ENCODE measurements at places on chromosomes 12 and 14.

DNA sequence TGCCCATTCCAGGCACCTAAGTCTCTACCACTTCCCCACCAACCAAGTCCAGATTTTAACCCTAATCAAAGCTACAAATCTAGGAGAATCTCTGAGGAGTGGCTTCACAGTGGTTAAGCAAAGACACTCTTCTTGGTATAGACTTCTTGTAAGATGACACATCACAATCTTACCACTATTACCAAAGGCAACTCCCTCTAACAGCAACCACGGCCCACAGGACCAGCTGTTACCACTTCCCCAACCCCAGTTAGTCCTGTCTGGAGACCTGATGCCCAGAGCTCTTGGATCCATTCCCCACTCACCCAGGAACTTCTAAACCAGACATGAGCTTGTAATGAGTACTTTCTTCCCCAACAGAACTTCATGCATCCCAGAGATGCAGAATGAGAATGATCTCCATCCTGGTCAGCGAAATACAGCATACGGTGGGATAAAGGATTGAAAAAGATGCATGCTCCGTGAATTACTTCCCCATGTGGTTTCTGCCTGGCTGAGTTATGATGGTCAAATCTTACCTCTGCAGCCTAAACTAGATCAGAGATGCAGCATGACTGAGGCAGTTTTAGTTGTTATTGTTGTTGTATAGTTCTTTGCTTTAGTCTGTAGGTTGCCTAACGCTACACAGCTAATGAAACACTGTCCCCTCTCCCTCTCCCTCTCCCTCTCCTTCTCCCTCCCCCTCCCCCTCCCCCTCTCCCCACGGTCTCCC, 87.7 kb upstream of the FOXN3 start:
- DNase-seq = no peak

DNA sequence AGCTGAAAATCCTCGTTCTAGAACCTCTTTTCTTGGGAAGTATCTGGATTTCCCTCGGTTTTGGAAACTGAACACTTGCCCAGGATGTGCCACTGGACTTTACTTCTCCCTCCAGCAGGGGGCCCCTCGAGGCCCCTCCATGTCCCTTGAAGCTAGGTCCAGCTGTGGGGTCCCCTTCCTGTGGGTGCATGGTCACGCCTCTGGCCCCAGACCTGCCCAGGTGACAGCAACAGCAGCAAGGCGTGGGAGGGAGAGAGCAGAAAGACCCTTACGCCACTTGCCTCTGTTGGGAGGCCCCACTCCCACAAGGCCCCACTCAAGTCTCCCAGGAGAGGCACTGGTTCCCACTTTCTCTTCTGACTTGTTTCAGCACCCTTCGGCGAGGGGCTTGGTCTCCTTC, 3.1 kb downstream of the SLC25A29 start:
- DNase-seq = no peak

- peak; percentile 22 for DNase-seq
These were observed 270.6 kb downstream of the PAWR start for GRCh38 chr12:79420146-79420618.

DNA sequence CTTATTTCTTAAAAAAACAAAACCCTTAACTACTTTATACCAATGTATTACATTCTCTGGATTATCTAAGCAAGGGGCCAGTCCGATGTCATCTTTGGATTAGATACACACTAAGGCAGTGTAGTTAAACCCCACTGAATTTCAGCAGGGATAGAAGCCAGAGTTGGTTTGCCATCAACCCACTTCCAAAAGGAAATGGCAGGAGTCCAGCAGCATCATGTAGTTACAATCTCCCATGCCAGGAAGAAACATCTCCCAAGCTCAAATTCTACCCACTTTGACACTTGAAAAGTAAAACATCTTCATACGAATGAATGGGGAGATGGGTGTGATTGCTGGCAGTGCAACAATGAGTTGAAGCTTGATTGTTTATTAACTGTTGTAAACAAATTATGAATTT, 203.5 kb upstream of the PLXNC1 start:
- no peak for DNase-seq

- peak; percentile 34 for DNase-seq
These were observed 55.2 kb downstream of the SLC25A21 start for GRCh38 chr14:37116933-37117849.

DNA sequence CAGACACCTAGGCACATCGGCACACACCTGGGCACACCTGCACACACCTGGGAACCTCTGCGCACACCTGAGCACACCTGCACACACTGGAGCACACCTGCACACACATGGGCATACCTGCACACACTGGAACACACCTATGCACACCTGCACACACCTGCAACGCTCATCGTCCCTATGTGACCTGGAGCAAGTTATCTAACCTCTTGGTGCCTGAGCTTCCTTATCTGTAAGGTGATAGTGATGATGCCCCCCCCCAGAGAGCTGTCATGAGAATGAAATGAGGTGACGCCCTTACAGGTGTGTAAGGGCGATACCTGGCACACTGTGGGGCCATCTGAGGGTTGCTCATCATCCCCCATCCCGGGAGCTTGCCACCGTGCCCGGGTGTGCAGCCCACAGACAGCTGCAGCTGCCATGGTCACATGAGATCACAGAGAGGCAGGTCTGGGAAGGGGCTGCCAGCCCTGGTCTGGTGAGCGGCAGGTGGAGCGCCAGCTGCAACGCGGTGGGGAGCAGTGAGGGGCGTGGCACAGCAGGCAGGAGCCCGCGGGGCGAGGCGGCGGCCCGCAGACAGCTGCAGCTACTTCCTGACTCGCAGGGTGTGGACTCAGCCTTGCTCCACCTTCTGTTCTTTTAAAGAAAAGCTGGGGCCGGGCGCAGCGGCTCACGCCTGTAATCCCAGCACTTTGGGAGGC, 59.9 kb upstream of the FBRSL1 start:
- DNase-seq = peak; percentile 80

GRCh38 chr12:117362391-117362790, 965 bp upstream of the NOS1 start:
- DNase-seq = no peak

DNA sequence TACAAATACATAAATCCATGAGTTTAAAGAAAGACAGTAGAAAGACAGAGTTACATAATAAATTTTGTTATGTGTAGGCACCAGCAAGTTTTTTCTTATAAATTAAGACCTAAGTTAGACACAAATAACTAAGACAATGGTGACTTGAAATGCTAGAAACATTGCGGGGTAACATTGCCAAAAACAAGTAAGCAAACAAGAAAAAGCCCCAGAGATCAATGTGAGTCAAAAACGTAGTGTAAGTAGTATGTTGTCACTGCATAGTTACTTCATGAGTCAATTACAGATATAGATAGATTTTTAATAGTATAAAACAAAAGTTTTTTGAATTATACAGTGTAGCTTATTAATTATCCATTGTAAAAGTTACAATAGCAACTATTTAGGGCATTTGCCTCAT, 83.4 kb downstream of the CNTN1 start:
- no peak for DNase-seq

- no peak for DNase-seq
These were observed 4.4 kb upstream of the HOXC9 start for GRCh38 chr12:53995378-53996239.

DNA sequence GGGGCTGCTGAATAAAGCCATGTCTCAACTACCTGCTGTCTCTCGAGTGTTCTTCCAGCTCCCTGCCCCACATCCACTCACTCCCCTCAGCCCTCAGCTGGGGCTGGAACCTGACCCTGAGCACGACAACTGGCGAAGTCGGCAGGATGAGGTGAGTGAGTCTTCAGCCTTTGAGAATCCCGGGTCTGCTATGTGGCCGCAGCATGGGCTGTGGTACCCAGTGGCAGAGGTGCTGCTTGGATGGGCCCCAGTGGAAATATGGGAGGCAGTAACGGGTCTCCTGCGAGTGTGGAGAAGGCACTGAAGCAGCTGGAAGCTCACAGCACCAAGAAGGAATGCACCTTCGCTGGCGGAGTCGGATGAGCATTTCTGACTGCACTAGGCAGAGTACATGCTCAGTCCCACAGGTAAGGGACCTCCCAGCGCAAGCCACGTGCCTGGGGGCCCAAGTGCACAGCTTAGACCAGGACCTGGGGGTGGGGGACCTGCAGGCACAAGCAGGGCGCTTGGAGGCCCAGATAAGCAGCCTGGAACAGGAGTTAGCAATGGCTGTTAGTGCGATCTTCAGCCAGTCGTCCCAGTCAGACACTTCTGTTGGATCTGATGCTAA, 95.5 kb upstream of the TMPO start:
- no peak for DNase-seq

- no peak for DNase-seq
These were observed 413.5 kb upstream of the SEL1L start for GRCh38 chr14:81946834-81947798.

GRCh38 chr14:91123201-91123600, 9.3 kb downstream of the DGLUCY start:
- DNase-seq = no peak

DNA sequence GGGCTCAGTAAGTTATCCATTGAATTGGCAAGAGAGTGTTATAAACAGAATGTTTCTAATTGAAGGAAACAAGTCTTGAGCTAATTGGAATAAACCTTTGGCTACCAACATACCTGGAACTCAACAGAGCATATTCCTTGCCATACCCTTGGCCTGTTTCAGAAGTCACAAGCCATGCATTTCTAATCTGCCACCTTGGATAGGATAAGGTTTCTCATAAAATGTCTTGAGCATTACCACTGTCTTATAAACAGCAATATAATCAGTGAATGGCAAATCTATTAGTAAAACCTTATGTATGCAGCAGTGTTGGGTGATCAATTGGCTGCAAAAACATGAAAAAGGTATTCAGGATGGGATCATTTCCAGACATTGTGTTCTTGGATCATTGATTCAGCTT, 765.2 kb upstream of the SEL1L start:
- DNase-seq = no peak

GRCh38 chr12:51839310-51839947, 9.1 kb downstream of the FIGNL2 start:
- DNase-seq = no peak

DNA sequence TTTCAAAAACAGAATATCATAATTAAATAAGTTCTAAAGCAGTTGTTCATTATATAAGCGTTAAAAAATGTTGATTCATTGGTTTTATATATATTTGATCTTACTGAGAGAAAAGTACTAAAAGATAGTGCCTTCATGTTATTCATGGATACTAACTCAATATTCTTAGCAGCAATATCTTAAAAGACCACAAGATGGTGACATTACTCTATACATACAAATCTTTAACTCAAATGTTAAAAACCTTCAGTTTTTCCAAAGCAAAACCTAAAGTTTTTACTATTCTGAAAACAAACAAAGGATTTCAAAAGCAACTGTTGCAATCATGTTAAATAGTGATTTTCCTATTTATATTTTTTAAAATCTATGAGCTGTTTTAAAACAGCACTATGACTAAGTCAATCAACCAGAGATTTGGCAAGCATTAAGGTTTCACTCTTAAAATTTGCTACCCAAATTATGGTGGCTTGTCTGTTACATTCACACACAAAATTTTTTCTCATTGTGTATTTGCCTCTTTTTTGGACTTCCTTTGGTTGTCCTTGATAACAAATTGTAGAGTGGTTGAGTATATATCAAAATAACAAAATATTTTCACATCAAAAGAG, 50.1 kb upstream of the RERGL start:
- no peak for DNase-seq

DNA sequence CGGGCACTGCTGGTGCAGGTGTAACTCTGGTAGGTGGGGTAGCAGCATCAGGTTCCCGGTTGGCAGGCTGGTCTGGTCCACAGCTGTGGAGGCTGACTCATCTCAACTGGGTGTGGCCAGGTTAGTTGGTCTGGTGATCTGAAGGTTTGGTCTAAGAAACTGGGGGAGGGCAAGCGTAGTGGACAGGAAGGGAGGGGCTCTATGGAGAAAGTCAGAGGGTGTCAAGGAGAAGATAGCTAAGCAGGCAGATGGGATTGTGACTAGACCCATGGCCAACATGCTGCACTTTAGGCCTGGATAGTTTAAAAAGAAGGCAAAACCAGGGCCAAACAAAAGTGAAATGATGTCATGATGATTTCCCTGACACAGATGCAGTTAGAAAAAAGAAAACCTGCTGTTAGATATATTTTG, 7.9 kb downstream of the TRIM9 start:
- no peak for DNase-seq

DNA sequence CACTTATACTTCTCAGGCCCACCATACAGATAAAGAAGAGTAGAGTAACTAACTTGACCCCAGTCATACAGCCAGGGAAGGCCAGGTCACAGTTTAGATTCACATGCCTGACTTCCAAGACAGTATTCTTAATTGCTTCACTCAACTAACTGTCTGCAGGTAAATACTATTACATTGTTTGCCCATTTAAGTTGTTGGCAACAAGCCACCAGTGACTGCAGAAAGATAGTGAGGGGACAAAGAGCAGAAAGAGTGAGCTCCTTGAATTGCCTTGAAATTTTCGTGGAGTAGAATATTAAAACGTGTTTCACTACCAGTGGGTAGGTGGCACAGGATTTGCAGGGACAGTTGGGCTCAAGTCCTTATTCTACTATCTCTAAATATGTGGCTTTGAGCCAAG, 146.3 kb upstream of the RMST start:
- DNase-seq = no peak

DNA sequence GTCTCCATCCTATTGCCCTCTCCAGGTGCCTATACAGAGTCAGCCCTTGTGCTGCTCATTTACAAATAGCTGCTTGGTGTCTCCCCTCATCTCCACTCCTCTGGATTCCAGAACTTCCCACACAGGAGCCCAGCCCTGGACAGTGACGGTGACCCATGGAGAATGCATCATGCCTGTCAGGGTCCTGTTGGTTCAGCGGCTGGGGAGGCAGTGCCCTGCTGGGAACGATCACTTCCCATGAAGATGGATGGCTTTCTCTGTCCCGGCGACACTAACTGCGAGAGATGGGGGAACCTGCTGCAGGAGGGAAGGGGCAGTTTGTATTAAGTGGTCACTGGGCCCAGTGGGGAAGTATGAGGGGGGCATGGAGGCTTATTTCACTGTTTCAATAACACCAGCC, 395.0 kb upstream of the TBX3 start:
- DNase-seq = no peak

DNA sequence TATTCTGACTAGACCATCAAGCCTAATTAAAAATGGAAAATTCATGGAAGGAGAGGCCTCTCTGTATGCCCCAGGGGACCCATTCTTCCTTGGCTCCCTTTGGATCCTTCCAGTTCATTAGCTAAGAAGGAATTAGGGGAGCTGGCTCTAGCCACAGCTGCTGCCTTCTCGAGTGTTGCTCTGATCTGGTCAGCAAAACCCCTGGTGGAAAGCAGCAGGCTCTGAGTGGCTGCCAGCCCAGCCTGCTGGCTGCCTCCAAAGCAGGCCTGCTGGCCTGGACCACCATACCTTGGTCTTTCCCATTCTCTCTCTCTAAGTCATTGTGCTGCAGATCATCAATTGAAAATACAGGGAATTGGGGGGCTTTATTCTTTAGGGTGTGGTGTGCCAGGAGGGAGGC, 29.0 kb upstream of the AKAP6 start:
- DNase-seq = no peak

- DNase-seq = no peak
These were observed 102.2 kb downstream of the GPHN start for GRCh38 chr14:66610154-66610563.
